ENCODE measurements at places on chromosomes 2 and 18.

- no peak for DNase-seq
- H3K27ac ChIP-seq, result no peak overlapping the region
- no peaks in the 10 kb centered on the region for H3K4me1 ChIP-seq
- H3K27me3 ChIP-seq, result no peaks in the 10 kb centered on the region
Observed at GRCh38 chr18:28766027-28766426, 589.1 kb upstream of the CDH2 start.

GRCh38 chr18:35030277-35030989, 10.8 kb upstream of the MAPRE2 start:
- no peak for DNase-seq
- peaks cover 38% of the 10 kb centered on the region for H3K4me1 ChIP-seq
- peak overlapping the region; percentile 25 for H3K4me3 ChIP-seq
- peak overlapping the region; percentile 96 for H3K27ac ChIP-seq

DNA sequence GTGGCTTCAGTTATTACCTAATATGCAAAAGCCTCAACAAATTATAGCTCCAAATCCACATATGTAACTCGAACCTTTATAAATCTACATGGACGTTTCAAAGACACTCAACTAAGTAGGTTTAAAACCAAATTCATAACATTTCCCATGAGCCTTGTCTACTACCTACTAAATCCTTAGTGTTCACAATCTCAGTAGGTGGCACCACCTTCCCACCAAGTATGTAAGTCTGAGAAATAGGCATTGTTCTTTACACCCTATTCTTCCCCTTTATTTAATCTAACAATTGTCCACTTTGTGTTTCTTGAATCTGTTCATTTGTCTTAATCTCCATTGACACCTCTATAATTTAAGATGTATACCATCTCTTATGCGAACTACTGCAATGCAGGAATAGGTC, 4.6 kb downstream of the PIGN start:
- H3K36me3 ChIP-seq, result no peaks in the 10 kb centered on the region
- no peaks in the 10 kb centered on the region for H3K27me3 ChIP-seq
- H3K4me1 ChIP-seq, result peaks cover 7% of the 10 kb centered on the region
- H3K4me3 ChIP-seq, result no peak overlapping the region
- no peak overlapping the region for H3K27ac ChIP-seq

DNA sequence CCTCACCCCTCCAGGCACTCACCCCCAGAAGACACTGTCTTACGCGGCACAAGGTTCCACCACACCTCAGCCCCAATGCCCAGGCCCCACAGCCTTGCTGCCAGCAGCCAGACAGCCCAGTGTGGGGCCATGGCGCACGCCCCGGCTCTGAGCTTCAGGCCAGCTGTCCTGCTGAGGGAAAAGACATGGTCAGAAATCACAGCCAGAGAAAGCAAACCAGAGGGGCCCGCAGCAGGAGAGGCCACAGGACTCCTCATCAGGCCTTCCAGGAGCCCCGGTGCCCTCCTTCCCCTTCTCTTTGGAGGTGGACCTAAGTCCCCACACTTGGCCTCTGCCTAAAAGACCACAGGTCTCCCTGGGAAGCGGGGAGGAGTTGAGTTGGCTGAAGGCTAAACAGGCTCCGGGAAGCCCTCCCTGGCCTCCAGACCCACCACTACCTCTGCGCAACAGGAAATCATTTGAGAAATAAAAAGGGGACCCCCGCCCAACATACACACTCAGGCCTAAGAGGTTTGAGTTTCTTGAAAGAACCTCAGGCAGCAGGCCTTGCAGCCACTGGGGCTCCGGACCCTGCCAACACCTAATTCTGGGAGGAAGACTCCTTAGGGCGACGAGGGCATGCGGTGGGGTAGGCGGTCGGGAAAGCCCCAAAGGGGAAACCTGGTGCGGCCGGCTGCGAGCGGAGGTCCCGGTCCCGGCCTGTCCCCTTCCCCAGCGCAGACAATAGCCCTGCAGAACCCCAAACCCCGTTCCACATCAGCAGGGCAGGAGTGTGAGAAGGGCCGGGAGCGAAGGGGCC, 1.9 kb downstream of the SEMA4C start:
- H3K36me3 ChIP-seq, result peaks cover 3% of the 10 kb centered on the region
- H3K4me1 ChIP-seq, result peaks cover 10% of the 10 kb centered on the region
- H3K27ac ChIP-seq, result peak overlapping the region; percentile 47
- DNase-seq, result no peak
- peaks cover 88% of the 10 kb centered on the region for H3K27me3 ChIP-seq

- no peak overlapping the region for H3K27ac ChIP-seq
- no peaks in the 10 kb centered on the region for H3K36me3 ChIP-seq
- H3K27me3 ChIP-seq, result peaks cover 43% of the 10 kb centered on the region
- DNase-seq, result no peak
- H3K4me3 ChIP-seq, result no peak overlapping the region
- peaks cover 31% of the 10 kb centered on the region for H3K4me1 ChIP-seq
Observed at GRCh38 chr2:96524482-96525210, 11.9 kb upstream of the ARID5A start.

DNA sequence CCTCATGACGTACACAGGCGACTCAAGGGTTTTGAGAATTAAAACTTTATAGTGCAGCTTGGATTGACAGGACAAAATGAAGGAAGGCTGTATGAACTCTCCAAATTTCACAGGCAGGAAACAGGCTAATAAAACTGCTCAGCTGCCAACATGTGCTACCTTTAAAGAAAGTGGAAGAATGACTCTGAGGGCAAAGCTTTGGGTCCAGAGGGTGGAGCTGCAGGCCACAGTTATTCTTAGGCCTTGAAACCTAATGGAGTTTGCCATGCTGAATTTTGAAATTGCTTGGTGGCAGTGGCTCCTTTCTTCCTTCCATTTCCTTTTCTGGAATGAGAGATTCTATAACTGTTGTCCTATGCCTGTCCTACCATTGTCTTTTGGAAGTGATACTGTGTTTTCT, 34.8 kb downstream of the HAT1 start:
- DNase-seq, result no peak
- no peak overlapping the region for H3K4me3 ChIP-seq
- no peaks in the 10 kb centered on the region for H3K4me1 ChIP-seq
- H3K36me3 ChIP-seq, result peaks cover 11% of the 10 kb centered on the region
- H3K27ac ChIP-seq, result no peak overlapping the region

GRCh38 chr2:16090650-16091575, 150.6 kb downstream of the MYCN start:
- no peak overlapping the region for H3K4me3 ChIP-seq
- H3K36me3 ChIP-seq, result no peaks in the 10 kb centered on the region
- no peak for DNase-seq
- no peaks in the 10 kb centered on the region for H3K4me1 ChIP-seq

GRCh38 chr2:64751286-64752260, 97.9 kb upstream of the SERTAD2 start:
- H3K4me1 ChIP-seq, result peaks cover 6% of the 10 kb centered on the region
- peak overlapping the region; percentile 94 for H3K27ac ChIP-seq
- DNase-seq, result no peak

DNA sequence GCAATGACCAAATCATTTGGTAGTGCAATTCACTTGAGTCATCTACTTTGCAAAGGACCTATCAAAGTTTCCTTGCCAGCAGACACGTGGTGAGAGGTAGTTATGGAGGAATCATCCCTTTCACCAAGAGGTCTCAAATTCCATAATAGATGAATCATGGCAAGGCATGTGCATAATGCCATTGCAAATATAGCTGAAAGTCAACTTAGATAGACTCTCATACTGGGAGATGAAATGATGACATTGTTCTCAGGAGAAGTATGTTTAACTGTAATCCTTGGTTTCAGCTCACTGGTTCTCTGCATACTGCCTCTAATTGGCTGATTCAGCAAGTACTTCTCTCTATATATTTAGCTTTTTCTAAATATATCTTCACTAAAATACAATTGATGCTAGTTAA, 57.2 kb downstream of the CALCRL start:
- no peaks in the 10 kb centered on the region for H3K27me3 ChIP-seq
- no peak overlapping the region for H3K4me3 ChIP-seq
- H3K27ac ChIP-seq, result no peak overlapping the region
- no peak for DNase-seq

DNA sequence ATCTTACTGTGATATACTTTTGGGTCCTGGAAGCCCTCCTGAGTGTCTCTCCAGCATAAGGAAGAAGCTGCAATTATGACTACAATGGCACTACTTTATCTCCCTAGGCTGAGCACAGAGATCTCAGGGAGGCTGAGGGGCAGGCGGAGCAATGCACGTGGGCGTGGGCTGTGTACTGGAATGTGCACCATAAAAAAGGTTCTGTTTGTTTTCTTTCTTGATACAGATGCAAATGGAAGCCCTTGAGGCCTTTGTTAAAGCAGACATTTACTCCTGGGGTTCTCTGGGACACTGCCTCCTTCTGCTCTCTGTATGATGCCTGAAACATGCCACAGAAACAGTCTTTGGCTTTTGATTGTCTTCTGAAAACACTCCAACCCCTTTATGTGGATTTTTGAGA, 79.1 kb upstream of the DLX2 start:
- DNase-seq, result no peak
- no peak overlapping the region for H3K27ac ChIP-seq
- H3K4me1 ChIP-seq, result peaks cover 6% of the 10 kb centered on the region
- no peak overlapping the region for H3K4me3 ChIP-seq
- H3K27me3 ChIP-seq, result no peaks in the 10 kb centered on the region
- H3K36me3 ChIP-seq, result no peaks in the 10 kb centered on the region

DNA sequence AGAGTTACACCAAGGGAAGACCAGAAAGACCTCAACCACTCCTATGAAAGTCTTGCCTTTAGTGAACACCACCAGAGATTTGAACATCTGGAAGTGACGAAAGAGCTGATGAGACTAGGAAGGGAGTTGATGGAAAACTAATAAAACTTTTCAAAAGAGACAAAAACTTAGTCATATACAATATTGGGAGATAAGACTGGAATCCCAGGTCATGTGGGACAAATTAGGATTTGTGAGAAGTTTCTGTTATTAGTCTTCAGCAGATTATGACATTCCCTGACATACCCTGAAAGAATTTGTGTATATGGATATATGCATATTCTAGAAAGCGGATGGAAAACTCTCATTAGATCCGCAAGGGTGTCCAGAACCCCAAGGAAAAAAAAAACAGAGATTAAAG, 145.0 kb upstream of the LTBP1 start:
- no peak overlapping the region for H3K27ac ChIP-seq
- DNase-seq, result no peak
- H3K4me1 ChIP-seq, result no peaks in the 10 kb centered on the region
- H3K36me3 ChIP-seq, result no peaks in the 10 kb centered on the region
- no peaks in the 10 kb centered on the region for H3K27me3 ChIP-seq

- H3K27me3 ChIP-seq, result peaks cover 18% of the 10 kb centered on the region
- H3K4me1 ChIP-seq, result peaks cover 63% of the 10 kb centered on the region
- H3K36me3 ChIP-seq, result no peaks in the 10 kb centered on the region
- no peak overlapping the region for H3K27ac ChIP-seq
- no peak overlapping the region for H3K4me3 ChIP-seq
Observed at GRCh38 chr18:77111449-77111848, 21.1 kb downstream of the MBP start.

DNA sequence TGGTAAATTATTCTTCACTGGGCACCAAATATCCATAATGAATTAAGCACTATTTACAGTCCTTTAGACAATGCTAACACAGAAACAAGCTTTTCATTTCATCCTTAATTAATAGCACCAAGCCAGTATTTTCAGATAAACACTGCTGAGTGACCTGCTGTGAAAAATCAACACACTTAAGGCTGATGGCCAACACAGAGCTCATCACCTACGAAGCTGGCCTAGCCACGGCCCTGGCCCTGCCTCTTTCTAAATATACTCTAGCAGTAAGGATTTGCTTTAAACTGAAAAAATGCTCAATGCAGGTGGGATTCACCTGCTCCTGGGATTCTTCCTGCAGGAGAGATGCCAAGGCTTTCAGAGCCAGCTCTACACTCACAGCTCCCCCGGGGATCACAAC, 18.4 kb downstream of the CYB5A start:
- no peaks in the 10 kb centered on the region for H3K27me3 ChIP-seq
- DNase-seq, result no peak
- no peak overlapping the region for H3K4me3 ChIP-seq
- no peak overlapping the region for H3K27ac ChIP-seq

GRCh38 chr2:112253261-112253815, 1.5 kb downstream of the ZC3H8 start:
- H3K27ac ChIP-seq, result no peak overlapping the region
- no peak for DNase-seq
- H3K4me1 ChIP-seq, result peaks cover 7% of the 10 kb centered on the region
- H3K36me3 ChIP-seq, result peaks cover 7% of the 10 kb centered on the region
- H3K27me3 ChIP-seq, result no peaks in the 10 kb centered on the region
- no peak overlapping the region for H3K4me3 ChIP-seq

GRCh38 chr2:132392221-132392620, 24.4 kb upstream of the GPR39 start:
- no peaks in the 10 kb centered on the region for H3K36me3 ChIP-seq
- DNase-seq, result no peak
- H3K27ac ChIP-seq, result no peak overlapping the region
- H3K4me1 ChIP-seq, result no peaks in the 10 kb centered on the region
- H3K27me3 ChIP-seq, result no peaks in the 10 kb centered on the region
- no peak overlapping the region for H3K4me3 ChIP-seq

DNA sequence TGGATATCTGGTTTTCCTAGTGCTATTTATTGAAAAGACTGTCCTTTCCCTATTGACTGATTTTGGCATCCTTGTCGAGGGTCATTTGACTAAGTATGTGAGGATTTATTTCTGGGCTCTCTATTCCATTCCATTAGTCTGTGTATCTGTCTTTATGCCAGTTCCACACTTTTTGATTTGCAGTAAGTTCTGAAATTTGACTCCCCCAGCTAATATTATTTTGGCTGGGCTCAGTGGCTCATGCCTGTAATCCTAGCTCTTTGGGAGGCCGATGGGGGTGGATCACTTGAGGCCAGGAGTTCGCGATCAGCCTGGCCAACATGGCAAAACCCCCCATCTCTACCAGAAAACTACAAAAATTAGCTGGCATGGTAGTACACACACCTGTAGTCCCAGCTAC, 46.8 kb upstream of the GAREM2 start:
- H3K4me1 ChIP-seq, result peaks cover 4% of the 10 kb centered on the region
- peaks cover 3% of the 10 kb centered on the region for H3K36me3 ChIP-seq
- DNase-seq, result no peak
- no peaks in the 10 kb centered on the region for H3K27me3 ChIP-seq
- no peak overlapping the region for H3K4me3 ChIP-seq
- H3K27ac ChIP-seq, result no peak overlapping the region

DNA sequence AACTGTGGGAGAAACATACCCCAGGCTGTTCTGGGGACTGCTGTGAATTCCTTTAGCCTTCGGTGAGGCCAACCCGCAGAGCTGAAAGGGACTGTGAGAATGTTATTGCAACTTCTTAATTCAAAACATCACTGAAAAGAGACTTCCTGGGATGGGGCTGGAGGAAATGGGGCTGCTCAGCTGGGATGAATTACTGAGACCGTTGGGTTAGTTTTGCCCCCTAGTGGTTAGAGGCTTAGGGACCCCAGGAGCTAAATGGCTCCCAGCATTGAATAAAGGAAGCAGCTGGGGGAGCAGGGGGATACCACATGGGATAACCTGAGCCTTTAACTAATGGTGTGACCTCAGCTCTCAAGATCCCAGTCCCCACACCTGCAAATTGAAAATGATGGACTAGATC, 941.1 kb upstream of the FANCL start:
- no peak overlapping the region for H3K4me3 ChIP-seq
- no peak overlapping the region for H3K27ac ChIP-seq
- H3K4me1 ChIP-seq, result no peaks in the 10 kb centered on the region
- no peaks in the 10 kb centered on the region for H3K27me3 ChIP-seq
- no peaks in the 10 kb centered on the region for H3K36me3 ChIP-seq

Data from thymus (tissue), 14 donors.